NCI-H226 (cell line): ENCODE measurements at places on chromosomes 1 and 21.
A peak's percentile ranks its signal among the peaks of the same experiment; 100 is the strongest.

- no peak for DNase-seq
These were observed 44.3 kb downstream of the RBM11 start for GRCh38 chr21:14260174-14260764.

DNA sequence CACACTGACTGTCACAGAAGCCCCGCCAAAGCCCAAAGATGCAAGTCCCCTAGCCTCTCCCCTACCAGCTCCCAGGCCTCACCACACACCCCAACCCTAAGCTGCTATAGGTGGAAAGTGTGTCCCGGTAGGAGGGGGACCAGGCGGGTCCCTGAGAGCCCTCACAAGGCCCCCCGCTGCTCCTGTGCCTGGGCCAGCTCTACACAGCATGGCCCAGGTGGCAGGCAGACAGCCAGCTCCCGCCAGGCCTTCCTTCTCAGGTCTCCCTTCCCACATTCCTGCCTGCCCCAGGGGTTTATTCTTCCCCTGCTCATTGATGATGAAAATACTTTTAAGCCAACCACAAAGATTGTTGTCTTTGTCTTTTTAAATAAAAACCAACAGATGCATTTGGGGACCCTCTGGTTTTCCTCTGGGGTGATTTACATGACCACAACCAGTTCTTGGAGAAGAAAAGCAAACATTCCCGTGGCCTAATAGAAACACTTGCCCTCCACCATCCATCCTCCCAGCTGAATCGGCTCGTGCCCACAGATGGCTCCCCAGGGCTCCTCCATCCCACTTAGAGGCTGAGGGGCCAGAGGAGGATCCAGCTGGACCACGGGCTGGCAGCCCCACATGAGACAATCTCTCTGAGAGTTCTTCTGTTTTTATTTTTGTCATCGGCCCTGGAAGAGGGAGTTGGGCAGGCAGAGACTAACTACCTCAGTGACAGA, 93.1 kb downstream of the DMRTB1 start:
- DNase-seq = no peak

- no peak for DNase-seq
These were observed 8.9 kb upstream of the PDE9A start for GRCh38 chr21:42644223-42645208.

GRCh38 chr1:70847013-70847412, 200.6 kb downstream of the PTGER3 start:
- no peak for DNase-seq

GRCh38 chr1:17118706-17119075, 560 bp downstream of the PADI2 start:
- DNase-seq = no peak

GRCh38 chr21:14712121-14712715, 166.1 kb upstream of the SAMSN1 start:
- DNase-seq = peak; percentile 39

GRCh38 chr1:116574581-116575291, 3.9 kb upstream of the CD58 start:
- peak; percentile 11 for DNase-seq
